ENCODE measurements at places on chromosomes 11 and 22.

GRCh38 chr11:66720223-66720898 lies 8.7 kb downstream of the SPTBN2 start:
- DNase-seq = no peak

DNA sequence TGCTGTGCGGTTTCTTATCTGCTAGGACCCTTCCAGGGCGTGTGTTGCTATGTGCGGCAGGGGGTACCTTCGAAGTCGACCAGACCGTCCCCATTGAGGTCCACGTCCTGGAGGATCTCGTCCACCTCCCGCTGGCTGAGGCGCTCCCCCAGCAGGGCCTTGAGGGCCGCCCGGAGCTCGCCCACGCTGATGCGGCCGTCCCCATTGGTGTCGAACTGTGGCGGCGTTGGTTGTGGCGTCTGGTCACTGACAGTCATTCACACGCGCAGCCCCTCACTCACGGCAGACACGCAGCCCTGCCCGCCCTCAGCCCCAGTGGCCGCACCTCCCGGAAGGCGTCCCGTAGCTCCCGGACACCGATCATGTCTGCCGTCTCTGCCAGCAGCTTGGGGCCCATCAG lies 3.5 kb downstream of the CABP2 start:
- no peak for DNase-seq

DNA sequence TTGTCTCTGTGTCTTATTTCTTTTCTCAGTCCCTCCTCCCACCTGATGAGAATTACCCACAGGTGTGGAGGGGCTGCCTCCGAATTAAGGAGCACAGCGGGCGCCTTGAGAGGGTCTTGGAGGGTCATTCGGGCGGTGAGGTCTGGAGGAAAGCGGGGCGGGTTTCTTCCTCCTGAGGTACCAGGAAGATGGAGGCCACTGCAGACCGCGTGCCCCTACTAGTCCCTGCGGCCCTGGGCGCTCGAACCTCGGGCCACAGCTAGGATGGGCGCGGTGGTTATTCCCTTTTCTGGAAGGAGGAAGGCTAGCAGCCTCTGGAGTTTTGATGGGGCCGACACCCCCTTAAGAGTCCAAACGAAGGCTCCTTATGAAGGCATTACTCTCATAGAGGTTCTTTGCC lies 5.5 kb upstream of the FAM111A start:
- DNase-seq = no peak

- DNase-seq = no peak
These were observed 477.0 kb upstream of the CHORDC1 start for GRCh38 chr11:90699791-90700400.

DNA sequence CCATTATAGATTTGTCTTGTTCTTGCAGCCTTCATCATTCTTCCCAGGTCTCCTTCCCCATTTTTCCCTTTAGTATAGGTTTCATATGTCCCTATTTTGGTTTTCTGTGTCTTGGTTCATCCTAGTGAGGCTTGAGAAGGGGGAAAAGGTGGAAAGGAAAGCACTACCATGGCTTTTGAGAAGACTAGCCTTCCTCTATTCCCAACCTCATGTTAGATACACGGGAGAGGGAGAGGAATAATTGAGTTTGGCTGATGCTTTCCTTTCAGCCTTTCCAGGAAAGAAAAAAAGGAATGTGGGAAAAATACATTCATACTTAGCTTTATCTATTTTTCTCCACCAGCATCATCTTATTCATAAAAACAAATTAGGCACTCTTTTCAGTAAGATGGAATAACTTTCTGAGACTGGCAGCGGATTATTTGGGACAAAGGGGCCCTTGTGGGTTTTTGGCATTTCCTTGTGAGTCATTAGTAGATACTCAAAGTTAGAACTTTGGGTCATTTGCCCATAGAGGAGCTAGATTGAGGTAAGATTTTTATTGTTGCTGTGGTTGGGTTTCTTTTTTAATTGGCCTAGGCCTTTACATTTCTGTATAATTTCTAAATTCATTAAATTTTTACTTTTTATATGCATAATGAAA lies 23.8 kb downstream of the CAPRIN1 start:
- DNase-seq = no peak

GRCh38 chr22:28914201-28914600 lies 30.8 kb downstream of the ZNRF3 start:
- DNase-seq = no peak

GRCh38 chr11:109983358-109983757 lies 109.8 kb upstream of the ZC3H12C start:
- no peak for DNase-seq

DNA sequence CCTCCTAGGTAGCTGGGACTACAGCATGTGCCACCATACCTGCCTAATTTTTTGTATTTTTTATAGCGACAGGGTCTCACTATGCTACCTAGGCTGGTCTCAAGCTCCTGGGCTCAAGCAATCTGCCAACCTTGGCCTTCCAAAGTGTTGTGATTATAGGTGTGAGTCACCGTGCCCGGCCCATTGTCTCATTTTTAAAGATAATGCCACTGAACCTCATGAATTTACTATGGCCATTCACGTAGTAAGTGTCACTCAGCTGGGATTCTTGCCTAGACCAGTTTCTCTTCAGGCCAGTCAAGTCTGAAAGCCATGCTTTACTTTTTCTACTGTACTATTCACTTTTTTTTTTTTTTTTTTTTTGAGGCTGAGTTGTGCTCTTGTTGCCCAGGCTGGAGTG lies 22.4 kb downstream of the DEPDC5 start:
- DNase-seq = no peak

GRCh38 chr22:47073075-47073474 lies 310.6 kb downstream of the TBC1D22A start:
- DNase-seq = no peak

GRCh38 chr22:46929046-46929709 lies 166.7 kb downstream of the TBC1D22A start:
- DNase-seq = no peak

- DNase-seq = no peak
These were observed 204.0 kb upstream of the NECTIN1 start for GRCh38 chr11:119932828-119933562.

DNA sequence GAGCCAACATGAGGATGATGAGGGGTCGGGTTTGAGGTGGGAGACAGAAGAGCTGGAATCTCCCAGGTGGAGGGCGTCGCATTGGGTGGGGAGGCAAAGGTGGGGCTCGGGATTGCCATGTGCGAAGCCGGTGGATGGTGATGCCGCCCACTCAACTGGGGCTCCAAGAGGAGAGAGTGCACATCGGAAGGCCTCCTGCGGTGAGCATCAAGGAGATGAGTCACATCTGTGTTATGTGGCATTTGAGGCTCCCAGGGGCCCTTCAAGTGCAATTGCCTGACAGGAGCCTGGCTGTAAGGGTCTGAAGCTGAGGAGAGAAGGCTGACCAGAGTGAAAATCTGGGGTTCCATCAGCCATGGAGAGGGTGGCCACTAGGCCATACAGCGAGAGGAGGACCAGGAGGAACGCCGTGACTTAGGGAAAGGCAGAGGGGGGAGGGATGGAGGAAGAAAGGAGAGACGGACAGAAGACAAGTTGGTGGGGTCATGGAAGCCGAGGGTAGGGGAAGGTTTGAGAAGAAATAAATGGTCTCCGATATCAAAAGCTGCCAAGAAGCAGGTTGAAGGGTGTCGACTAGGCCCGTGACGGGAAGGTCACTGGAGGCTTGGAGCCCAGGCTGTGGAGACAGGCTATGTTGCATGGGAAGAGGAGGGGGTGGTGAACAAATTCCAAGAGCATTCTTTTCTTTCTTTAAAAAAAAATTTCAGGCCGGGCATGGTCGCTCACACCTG lies 21.3 kb downstream of the RASD2 start:
- no peak for DNase-seq

- DNase-seq = no peak
These were observed 29.5 kb upstream of the CCDC34 start for GRCh38 chr11:27392278-27393114.

DNA sequence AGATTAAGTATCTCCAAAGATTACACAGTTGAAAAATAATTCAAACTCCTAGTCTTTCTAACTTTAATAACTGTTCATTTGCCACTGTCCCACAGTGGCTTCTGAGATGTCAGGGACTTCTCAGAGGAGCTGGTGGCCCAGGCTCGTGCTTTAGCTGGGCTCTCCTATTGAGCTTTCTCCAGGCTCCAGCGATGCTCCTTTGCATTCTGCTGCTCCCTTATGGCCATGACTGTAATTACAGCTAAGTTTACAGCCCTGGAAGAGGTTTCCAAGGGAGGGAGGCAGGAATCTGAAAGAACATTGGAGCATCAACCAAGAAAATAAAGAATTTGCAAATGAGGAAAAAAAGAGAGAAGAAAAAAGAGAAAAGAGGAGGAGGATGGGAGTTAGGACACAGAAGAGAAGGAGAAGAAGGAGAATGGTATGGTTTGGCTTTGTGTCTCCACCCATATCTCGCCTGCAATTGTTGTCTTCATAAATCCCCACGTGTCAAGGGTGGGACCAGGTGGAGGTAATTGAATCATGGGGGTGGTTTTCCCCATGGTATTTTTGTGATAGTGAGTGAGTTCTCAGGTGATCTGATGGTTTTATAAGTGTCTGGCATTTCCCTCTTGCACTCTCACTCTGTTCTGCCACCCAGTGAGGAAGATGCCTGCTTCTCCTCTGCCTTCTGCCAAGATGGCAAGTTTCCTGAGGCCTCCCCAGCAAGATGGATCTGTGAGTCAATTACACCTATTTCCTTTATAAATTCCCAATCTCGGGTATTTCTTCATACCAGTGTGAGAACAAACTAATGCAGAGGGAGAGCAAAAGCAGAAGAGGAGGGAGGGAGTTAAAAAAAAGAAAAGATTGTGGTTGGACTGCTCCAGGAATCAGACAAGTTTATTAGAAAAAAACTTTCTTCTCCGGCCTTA lies 857.0 kb downstream of the KCNA4 start:
- no peak for DNase-seq

DNA sequence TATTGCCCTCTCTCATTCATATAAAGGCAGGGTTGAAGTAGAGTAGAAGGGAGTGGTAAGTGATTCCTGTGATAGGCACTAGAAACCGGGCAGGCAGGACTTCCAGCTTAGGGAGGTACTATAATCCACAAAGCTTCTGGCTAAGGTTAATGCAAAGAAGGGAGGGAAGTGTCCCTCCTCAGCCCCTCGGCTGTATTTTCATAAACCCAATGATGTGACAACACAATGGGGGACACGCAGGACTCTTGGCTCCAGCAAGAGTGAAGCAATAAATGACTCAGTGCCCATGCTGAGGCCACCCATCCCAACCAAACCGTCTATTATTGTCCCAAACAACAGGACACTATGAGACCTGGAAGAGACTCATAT lies 90.7 kb downstream of the ETS1 start:
- DNase-seq = no peak

DNA sequence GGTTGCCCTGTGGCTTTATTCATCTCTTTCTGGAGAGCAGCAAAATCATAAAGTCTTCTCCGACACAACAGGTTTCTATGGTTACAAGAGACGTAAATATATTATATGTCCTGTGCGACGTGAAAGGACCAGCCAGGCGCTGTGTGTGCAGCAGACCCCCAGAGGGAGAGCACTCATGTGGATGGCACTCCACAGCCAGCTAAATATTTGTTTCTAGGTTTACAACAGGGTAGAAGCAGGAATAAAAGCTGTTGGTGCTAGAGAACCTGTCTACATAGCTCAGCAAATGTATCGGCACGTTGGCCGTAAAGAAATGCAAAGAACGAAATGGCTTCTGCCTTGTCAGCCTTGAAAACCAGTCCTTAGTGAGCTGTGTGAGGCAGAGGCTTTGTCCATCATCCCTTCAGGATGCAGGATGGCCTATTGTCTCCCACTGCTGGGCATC lies 133.8 kb upstream of the PITPNB start:
- DNase-seq = no peak

DNA sequence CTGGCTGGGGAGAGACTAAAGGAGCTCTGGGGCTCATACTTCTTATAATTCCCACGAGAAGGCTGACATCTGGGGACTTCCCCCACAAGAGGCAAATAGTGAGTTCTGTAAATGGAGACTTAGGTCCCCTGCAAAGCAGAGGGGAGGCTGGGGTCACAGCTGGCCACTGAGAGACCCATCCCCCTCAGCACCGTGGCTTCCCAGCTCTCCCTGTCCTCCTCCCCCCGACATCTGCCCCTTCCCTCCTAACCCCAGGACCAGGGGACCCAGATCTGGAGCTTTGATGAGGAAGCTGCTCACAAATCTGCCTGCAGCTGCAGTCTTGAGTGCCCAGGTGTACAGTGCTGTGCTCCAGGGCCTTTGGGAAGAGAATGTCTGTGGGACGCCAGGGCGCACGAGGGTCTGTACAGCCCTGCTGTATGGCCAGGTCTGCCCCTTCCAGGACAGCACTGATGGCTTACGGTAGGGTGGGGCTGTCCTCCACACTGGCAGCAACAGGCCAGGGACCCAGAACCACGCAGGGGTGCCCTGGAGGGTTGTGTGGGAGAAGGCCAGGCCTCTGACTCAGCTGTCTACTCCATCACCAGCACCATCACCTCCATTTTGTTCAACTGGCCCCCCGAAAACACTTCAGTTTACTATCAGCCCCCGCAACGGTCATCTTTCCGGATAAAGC lies 1.1 kb downstream of the RGL4 start:
- no peak for DNase-seq

DNA sequence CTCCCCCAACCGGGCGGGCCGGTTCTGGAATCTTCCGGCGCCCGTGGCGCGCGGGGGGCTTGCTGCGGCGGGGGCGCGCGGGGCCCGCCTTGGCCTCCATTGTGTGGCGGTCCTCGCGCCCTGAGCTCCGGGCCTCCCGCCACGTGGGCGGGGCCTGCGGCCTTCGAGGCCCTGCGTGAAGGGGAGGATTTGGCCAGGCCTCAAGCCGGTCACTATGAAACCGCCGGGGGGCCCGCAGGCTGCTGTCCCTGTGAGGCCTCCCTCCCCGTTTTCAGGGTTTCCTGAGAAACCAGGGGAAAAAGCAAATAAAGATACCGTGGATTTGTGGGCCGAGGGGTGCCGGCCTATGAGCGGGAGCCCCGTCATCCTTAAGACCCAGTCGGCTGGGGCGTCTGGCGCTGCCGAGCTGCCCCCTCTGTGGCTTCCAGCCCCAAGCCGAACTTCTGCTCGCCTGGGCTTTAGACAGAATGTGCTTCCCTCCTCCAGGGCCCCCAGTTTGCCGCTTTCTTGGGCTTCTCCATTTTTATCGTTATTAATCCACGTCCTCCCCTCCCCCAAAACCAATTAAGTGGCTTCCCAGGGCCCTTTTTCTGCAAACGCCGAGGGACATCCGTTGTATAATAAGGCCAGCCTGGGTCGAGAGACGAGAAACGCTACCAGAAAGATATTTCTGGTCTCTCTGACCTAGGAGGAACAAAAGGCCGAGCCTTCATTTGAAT lies 602 bp downstream of the EWSR1 start:
- DNase-seq = no peak

GRCh38 chr11:33162831-33163230 lies 1.6 kb upstream of the CSTF3 start:
- no peak for DNase-seq

- DNase-seq = no peak
These were observed 61.5 kb upstream of the INCENP start for GRCh38 chr11:62062223-62062861.

Measured in activated gamma-delta T cell treated with anti-CD3 and anti-CD28 coated beads, Interleukin-2, amount 50 U/mL, for 16 hours (primary cell).